ENCODE measurements at places on chromosomes 11 and 22.

- DNase-seq = no peak
These were observed 292.2 kb downstream of the ST3GAL4 start for GRCh38 chr11:126647735-126648134.

- no peak for DNase-seq
These were observed 145.7 kb downstream of the TTC17 start for GRCh38 chr11:43504316-43504950.

GRCh38 chr11:68021167-68021787 lies 9.2 kb upstream of the NDUFS8 start:
- DNase-seq = no peak

- no peak for DNase-seq
These were observed 22.0 kb downstream of the ZNF202 start for GRCh38 chr11:123719452-123719851.

DNA sequence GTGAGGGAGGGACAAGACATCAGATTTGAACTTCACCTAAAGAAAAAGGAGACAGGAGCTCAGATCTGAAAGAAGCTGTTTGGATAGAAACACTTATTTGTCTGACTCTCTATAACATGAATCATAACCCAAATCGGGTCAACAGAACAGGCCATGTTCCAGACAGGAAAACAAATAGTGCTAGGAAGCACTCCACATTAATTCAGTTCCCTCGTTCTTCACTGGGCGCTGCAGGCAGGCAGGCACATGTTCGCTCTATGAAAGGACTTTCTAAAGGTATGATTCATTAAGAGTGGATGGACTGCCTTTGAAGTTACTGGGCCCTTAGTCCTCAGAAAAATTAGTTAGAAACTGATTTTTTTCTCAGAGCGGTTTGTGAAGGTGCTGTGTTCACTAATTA lies 137.5 kb upstream of the TRPC6 start:
- DNase-seq = no peak

DNA sequence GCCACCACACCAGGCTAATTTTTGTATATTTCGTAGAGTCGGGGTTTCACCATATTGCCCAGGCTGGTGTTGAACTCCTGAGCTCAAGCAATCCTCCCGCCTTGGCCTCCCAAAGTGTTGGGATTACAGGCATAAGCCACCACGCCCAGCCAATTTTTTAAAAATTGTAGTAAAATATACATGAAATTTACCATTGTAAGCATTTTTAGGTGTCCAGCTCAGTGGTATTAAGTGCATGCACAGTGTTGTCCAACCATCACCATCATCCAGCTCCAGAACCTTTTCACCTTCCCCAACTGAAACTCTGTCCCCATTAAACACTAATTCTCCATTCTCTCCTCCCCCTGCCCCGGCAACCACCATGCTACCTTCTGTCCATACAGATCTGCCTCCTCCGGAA lies 8.5 kb downstream of the FADS3 start:
- no peak for DNase-seq

GRCh38 chr11:116808262-116809175 lies 14.6 kb downstream of the APOA4 start:
- DNase-seq = no peak

DNA sequence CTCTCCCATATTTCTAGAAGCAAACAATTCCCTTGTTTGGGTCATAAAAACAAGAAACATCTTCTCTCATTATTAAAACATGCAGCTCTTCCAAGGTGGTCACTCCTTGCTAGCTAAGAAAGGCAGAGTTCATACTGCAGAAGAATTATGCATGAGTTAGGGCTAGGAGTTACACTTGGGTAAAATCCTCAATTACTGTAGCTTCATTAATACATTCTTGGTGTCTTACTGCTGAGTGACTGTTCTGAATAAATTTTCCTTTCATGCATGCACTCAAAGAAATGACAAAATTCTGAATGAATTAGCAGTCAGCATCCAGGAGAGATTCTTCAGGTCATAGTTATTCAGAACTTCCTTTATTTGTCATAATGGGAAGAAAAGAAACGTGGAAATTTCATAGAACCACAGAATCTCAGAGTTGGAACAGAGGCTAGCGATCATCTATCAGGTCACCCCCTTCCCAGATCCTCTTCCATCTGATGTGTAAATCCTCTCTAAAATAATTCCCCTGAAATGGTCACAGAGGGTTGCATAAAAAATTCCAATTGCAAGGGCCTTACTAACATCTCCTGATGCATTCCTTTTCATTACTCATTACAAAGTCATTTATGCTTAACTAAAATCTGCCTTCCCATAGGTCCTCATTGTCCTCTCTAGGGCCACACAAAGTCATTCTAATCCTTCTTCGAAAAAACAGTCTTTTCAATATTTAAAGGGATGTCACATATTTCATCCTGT lies 771.5 kb downstream of the DLG2 start:
- no peak for DNase-seq

DNA sequence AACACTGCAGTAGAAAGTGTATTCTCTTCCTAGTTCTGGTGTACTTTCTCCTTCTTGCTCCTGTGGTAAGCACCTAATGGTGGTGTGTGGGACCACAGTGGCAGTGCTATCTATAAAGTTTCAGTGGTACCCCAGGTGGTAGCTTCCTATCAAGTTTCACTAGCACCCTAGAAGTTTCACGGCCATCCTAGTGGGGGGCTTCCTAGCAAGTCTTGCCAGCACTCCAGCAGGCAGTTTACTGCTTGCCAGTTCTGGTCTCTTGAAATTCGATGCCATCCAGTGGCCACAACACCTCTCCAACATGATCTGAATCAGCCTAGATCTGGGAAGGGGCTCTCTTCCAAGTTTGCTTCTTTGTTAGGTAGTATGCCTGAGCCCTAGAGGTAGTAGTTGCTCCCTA lies 229.6 kb downstream of the SWAP70 start:
- no peak for DNase-seq

GRCh38 chr11:115642660-115643059 lies 138.4 kb upstream of the CADM1 start:
- DNase-seq = no peak

All from CD14-positive monocyte (primary cell).